ENCODE measurements at places on chromosomes 7 and 10. TPM values are rescaled to one million over a fixed set of nuclear protein-coding genes. Genes with fewer than 3 reads are reported as not detected.

Gene GIMAP1
- not detected for total RNA-seq

Gene GRK5
- 5.0 TPM for total RNA-seq

Gene SAMD9L
- total RNA-seq, result 2.8 TPM

Gene DPYSL4
- total RNA-seq, result 10.9 TPM

Gene CACUL1
- total RNA-seq, result 27.6 TPM

Gene PRPS1L1
- not detected for total RNA-seq

Gene ITIH5
- not detected for total RNA-seq

Measured in PC-3 (cell line).